ENCODE measurements at places on chromosomes 11 and 22. TPM values are rescaled to one million over a fixed set of nuclear protein-coding genes. Genes with fewer than 3 reads are reported as not detected.

The KRTAP5-2 gene
- total RNA-seq: not detected

- no peak for DNase-seq
Measured at GRCh38 chr11:128291835-128292234, 295.5 kb downstream of the ETS1 start.

The HSPB2 gene
- 24.9 TPM for total RNA-seq

- DNase-seq: no peak
Measured at GRCh38 chr11:68684385-68685356, at the start of gene GAL. Gene GAL, plus strand, starts transcription at chr11:68684544. Its CDS starts 380 bp downstream, at chr11:68684924.

The FGF4 gene
- not detected for total RNA-seq
